DMS79 (cell line): ENCODE measurements at places on chromosomes 2 and 18.

DNA sequence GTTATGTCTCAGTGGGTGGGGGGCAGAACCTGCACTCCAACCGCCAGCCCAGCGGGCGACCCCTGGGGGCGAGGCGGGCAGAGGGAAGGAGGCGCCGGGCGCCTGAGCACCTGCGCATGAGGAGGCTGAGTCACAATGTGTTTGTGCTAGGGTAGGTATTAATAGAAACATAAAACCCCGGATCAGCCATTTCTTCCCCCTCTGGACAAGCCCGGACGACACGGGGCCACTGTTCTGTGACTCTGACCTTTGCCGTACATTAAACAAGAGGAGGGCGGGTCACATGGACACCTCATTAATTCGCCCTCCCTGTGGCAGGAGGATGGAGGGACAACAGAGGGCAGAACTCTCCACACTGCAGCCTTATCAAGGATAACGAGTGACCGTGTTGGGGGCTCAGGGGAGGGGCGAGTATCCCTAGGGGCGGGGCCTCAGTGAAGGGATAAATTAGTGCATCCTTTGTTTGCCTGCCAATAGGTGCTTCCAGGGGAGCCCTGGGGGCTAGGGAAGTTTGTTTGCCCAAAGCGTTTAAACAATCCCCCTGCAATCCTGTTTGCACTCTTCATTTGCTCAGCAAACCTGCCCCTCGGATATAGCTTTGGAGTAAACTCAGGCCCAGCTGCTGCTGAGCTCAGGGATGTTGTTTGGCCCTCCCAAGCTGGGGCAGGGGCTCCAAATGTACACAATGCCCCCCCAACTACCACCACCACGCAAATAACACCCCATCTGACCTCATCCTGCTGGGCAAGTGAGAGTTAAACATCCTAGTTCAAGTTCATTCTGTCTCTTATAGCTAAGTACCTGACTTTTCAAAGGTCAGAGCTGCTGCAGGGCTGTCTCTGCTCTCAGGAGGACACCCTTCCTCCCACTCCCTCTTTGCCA lies 171.2 kb upstream of the GLI2 start:
- DNase-seq: no peak

GRCh38 chr18:62485684-62486083 lies 37.1 kb upstream of the ZCCHC2 start:
- DNase-seq: peak; percentile 29

DNA sequence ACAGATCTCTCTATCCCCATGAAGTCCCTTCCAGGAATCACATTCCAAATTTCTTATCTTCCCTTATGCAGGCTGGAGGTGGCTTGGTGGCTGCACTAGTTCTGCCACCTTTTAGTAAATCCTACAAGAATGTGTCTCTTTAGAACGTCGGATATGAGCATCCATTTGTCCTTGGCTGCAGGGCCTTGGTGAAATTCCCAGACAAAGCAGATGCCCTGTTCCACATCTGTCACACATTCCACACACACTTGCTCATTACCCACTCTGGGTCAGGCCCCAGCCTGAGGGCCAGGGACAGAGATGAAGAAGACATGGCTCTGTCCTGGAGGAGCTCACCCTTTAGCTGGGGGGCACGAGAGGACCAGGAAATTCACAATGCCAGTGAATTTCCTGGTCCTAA lies 31.2 kb upstream of the GPR17 start:
- no peak for DNase-seq

GRCh38 chr2:207142461-207142860 lies 23.3 kb downstream of the KLF7 start:
- DNase-seq: no peak

- no peak for DNase-seq
These were observed 43.5 kb upstream of the MYCN start for GRCh38 chr2:15896859-15897258.
